ENCODE measurements at places on chromosomes 13 and 19. TPM values are rescaled to one million over a fixed set of nuclear protein-coding genes. Genes with fewer than 3 reads are reported as not detected.

GRCh38 chr19:53989600-53990533 lies 1.6 kb upstream of the CACNG6 start:
- peak; percentile 65 for DNase-seq

- DNase-seq = peak; percentile 57
Measured at GRCh38 chr19:34313188-34313587, 51.8 kb upstream of the GPI start.

DNA sequence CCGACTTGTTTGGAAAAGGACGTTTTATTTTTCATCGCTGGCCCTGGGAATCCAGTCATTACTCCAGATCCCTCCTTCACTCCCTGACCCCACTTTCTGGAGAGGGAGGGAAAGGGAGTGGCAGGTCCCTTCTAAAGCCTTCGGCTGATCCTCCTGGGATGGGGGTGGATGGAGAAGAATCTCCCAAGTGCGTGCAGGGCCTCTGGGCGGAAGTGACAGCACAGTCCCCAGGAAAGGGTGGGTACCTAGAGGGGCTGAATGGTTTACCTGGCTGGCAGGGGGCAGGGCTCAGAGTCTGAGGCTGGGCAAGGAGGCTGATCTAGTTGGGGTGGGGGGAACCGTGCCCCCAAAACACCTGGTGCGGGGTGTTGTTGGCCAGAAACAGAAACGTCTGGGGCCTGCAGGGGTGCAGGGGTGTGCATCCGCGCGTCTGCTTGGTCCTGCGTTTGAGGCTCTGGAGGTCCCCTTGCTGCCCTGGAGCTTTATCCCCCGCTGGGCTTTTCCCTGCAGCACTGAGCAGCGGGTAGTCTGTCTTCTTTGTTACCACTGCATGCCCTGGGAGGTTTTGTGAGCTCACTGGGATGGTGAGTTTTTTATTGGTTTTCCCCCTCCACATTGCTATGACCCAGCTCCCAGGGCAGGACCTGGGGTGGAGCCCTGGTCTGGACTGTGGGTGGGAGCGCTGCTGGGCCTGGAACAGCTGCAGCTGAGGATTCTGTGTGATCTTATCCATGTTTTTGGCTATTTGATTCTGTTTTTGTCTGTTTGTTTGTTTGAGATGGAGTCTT lies 3.0 kb upstream of the ZNF628 start:
- no peak for DNase-seq

- DNase-seq = no peak
Measured at GRCh38 chr13:43877766-43878165, 1.8 kb downstream of the CCDC122 start.

DNA sequence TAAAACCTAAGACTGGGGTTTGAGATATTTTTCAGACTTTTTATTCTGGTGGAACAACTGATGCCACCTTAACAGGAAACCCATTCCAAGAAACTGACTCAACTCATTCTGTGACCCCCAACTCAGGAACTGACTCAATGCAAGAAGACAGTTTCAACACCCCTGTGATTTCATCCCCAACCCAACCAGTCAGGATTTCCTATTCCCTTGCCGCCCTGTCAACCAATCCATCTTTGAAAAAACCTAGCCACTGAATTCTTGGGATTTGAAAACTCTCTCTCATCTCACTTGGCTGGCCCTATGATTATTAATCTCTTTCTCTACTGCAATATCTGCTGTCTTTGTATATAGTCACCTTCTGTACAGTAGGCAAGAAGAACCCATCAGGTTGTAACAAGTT lies 1211.9 kb upstream of the ATXN8OS start:
- no peak for DNase-seq

- no peak for DNase-seq
Measured at GRCh38 chr19:43939557-43940260, 4.6 kb upstream of the ZNF45 start.

GRCh38 chr19:23070353-23071146 lies 46.3 kb upstream of the ZNF730 start:
- no peak for DNase-seq

DNA sequence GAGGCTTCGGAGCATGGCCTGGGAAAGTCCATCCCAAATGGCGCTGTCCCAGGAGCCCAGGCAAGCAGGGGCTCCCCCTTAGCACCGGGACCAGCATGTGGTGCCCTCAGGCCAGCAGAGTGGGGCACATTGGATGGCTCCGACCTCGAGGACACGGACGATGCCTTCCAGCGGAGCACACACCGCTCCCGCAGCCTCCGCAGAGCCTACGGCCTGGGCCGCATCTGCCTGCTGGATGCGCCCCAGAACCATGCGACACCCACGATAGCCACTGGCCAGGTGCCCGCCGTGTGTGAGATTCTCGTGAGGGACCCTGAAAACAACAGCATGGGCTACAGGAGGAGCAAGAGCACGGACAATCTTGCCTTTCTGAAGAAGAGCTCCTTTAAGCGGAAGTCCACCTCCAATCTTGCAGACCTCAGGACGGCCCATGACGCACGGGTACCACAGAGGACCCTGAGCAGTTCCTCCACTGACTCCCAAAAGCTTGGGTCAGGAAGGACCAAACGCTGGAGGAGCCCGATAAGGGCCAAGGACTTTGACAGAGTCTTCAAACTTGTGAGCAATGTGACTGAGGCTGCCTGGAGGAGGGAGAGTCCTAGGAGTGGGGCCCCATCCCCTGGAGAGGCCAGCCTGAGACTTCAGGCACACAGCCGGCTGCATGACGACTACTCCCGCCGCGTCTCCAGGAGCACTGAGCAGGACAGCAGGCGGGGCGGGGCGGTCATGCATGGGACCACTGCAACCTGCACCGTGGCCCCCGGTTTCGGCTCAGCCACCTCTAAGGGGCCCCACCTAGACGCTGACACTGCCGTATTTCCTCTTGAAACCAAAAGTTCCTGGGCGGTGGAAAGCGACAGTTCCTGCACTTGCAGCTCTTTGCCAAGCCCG lies 63.1 kb downstream of the SPATA13 start:
- no peak for DNase-seq

GRCh38 chr13:109872864-109873263 lies 86.5 kb upstream of the IRS2 start:
- DNase-seq = no peak

GRCh38 chr19:7953576-7953975 lies 10.1 kb upstream of the TIMM44 start:
- no peak for DNase-seq

GRCh38 chr13:44237276-44237767 lies 136.3 kb upstream of the SERP2 start:
- peak; percentile 95 for DNase-seq

GRCh38 chr19:51740356-51740755 lies 11.3 kb downstream of the FPR1 start:
- DNase-seq = no peak

DNA sequence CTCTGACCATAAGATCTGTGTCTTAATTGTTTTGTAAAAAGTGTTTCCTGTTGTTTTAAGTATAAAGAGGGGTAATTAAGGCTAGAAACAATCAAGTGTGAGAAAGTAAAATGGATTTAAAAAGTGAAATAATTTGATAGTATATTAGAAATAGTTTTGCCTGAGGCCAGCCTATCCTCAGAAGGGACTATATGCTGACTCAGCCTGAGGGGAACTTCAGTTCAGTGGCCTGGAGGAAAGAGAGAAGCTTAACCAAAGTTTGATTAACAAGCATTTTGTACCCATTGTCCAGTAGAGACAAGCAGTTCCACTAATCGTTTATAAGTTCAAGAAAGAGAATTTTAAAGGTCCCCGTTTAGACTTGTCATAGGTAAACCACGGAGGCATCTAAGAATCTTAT lies 1793.2 kb upstream of the PRR20A start:
- DNase-seq = no peak

- no peak for DNase-seq
Measured at GRCh38 chr13:48121733-48122132, 26.8 kb upstream of the MED4 start.

DNA sequence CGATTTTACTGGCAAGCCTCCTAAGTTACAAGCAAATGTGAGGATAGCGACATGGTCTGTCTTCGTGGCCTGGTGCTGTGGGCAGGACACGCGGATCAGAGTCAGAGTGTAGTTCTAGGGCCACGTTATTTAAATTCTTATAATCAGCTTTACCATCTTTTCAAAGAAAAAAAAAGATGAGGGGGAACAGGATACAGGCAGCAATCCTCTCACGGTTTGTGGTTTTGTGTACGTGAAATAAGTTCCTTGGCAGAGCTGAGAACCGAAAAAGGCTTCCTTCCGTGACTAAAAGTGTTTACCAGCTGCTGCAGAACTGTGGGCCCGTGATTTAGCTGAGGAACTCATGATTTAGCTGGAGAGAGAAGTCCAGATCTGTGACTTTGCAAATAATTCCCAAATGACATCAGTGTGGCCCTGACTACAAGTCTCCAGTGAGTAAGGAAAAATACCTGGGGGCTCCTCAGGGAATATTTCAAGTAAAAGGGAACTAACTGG lies 27.2 kb downstream of the RCBTB2 start:
- no peak for DNase-seq

- DNase-seq = peak; percentile 56
Measured at GRCh38 chr13:97855570-97856303, 97.7 kb upstream of the IPO5 start.

DNA sequence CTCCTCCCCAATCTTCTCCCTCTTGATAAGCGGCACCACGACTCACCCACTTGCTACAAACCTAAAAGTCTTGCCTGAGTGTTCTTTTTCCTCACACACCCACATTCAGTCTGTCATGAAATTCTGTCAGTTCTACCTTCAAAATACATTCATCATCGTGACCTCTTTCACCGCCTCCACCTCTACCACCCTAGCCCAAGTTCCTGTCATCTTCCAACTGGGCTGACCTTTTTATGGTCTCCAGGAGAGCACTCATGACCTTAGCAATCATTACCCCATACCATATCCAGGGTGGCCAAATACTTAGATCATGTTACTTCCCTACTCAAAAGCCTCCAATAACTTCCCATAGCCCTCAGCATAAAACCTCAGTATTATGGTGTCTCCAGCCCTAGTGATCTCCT lies 110.4 kb upstream of the TSC22D1 start:
- DNase-seq = no peak

DNA sequence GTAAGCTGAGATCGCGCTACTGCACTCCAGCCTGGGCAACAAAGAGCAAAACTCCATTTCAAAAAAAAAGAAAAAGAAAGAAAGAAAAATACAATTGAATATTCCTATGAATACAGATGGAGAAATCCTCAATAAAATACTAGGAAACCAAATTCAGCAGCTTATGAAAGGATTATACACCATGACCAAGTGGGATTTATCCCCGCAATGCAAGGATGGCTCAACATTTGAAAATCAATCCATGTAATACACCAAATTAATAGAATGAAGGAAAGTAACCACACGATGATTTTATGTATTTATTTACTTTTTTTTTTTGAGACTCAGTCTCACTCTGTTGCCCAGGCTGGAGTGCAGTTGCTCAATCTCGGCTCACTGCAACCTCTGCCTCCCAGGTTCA lies 19.5 kb upstream of the TM6SF2 start:
- no peak for DNase-seq

PRR36 gene
- not detected for total RNA-seq

HIPK4 gene
- not detected for total RNA-seq

PRR12 gene
- total RNA-seq = 2.0 TPM

BEST2 gene
- not detected for total RNA-seq

WASF3 gene
- 16.2 TPM for total RNA-seq

ZNF616 gene
- total RNA-seq = 6.1 TPM

FREM2 gene
- not detected for total RNA-seq

All from pulmonary artery endothelial cell (primary cell).